ENCODE measurements at places on chromosomes 12 and 14. TPM values are rescaled to one million over a fixed set of nuclear protein-coding genes. Genes with fewer than 3 reads are reported as not detected.

GRCh38 chr12:51244269-51244668 is 5.6 kb downstream of the DAZAP2 start:
- DNase-seq, result no peak
- peaks cover 59% of the 10 kb centered on the region for H3K4me1 ChIP-seq
- peaks cover 45% of the 10 kb centered on the region for H3K36me3 ChIP-seq

GRCh38 chr12:130473266-130473665 is 135.6 kb downstream of the PIWIL1 start:
- no peaks in the 10 kb centered on the region for H3K27me3 ChIP-seq
- no peak for DNase-seq
- no peak overlapping the region for H3K4me3 ChIP-seq
- H3K36me3 ChIP-seq, result no peaks in the 10 kb centered on the region
- no peak overlapping the region for H3K27ac ChIP-seq

GRCh38 chr12:64057706-64058105 is 164.4 kb downstream of the KICS2 start:
- no peak overlapping the region for H3K27ac ChIP-seq
- H3K4me3 ChIP-seq, result no peak overlapping the region
- DNase-seq, result no peak
- H3K27me3 ChIP-seq, result peaks cover 5% of the 10 kb centered on the region
- no peaks in the 10 kb centered on the region for H3K4me1 ChIP-seq

DNA sequence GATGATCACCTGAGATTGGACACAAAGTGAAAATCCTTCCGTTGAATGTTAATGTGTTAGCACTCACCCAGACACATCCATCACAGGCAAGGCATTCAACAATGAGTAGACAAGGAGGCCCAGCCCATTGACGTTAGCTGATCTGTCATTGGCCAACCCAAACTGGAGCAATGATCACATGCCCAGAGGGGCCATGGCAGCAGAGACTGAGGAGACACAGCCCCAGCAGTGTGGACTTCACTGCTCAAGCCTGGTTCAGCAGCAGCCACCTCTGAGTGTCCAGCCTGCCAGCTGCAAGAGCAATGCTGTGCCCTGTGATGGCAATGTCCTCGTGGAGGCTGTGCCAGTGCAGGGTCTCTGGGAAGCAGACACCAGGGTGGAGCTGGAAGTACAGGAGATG is 622.2 kb downstream of the AACS start:
- H3K27me3 ChIP-seq, result no peaks in the 10 kb centered on the region
- DNase-seq, result no peak
- no peaks in the 10 kb centered on the region for H3K4me1 ChIP-seq
- no peaks in the 10 kb centered on the region for H3K36me3 ChIP-seq
- no peak overlapping the region for H3K4me3 ChIP-seq

- H3K4me1 ChIP-seq, result peaks cover 10% of the 10 kb centered on the region
- H3K36me3 ChIP-seq, result peaks cover 23% of the 10 kb centered on the region
- no peaks in the 10 kb centered on the region for H3K27me3 ChIP-seq
- no peak overlapping the region for H3K27ac ChIP-seq
- no peak for DNase-seq
Observed at GRCh38 chr12:116015525-116015924, 262.0 kb downstream of the MED13L start.

- no peak overlapping the region for H3K4me3 ChIP-seq
- peaks cover 4% of the 10 kb centered on the region for H3K4me1 ChIP-seq
- no peaks in the 10 kb centered on the region for H3K36me3 ChIP-seq
- peaks cover 2% of the 10 kb centered on the region for H3K27me3 ChIP-seq
- no peak overlapping the region for H3K27ac ChIP-seq
- DNase-seq, result no peak
Observed at GRCh38 chr14:34169561-34169960, 218.7 kb upstream of the EGLN3 start.

DNA sequence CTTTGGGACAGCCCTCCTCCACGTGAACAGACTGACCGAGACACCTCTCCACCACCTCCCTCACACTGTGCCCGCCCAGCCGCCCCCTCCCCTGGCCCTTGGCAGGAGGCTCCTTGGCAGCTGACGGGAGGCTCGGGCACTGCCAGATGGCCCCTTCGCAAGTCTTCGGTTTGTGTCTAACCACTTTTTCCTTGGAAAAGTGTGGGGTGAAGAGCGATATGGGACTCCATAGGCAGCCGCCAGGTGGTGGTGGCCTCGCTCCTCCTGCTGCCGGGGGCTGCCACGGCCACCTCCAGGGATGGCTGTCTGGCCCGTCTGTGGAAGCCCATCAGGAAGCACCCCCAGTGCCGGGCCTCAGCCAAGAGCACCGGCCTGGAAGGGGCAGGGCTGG is 58.7 kb downstream of the LRCOL1 start:
- no peak overlapping the region for H3K4me3 ChIP-seq
- no peak overlapping the region for H3K27ac ChIP-seq
- no peaks in the 10 kb centered on the region for H3K27me3 ChIP-seq

DNA sequence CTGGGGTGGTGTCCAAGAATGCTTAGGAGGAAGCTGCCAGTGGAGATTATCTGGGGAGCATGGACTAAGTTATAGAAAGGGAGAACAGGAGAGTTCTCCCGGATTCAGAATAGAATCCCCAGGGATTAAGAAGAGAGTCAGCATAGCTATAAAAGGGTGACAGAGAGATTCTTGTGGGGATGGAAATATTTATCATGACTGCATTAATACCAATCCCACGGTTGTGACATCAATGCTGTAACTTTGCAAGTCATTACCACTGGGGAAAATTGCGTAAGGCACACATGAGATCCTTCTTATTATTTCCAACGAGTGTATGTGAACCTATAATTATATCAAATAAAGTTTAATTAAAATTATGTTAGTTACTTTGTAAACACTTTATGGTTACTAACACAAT is 447.9 kb upstream of the TMEM132C start:
- DNase-seq, result no peak
- H3K36me3 ChIP-seq, result no peaks in the 10 kb centered on the region
- H3K27ac ChIP-seq, result no peak overlapping the region
- H3K27me3 ChIP-seq, result no peaks in the 10 kb centered on the region

GRCh38 chr14:77319422-77319821 is 1.3 kb downstream of the POMT2 start:
- no peaks in the 10 kb centered on the region for H3K36me3 ChIP-seq
- DNase-seq, result no peak
- H3K4me3 ChIP-seq, result no peak overlapping the region
- no peaks in the 10 kb centered on the region for H3K27me3 ChIP-seq
- H3K4me1 ChIP-seq, result peaks cover 21% of the 10 kb centered on the region
- no peak overlapping the region for H3K27ac ChIP-seq

DNA sequence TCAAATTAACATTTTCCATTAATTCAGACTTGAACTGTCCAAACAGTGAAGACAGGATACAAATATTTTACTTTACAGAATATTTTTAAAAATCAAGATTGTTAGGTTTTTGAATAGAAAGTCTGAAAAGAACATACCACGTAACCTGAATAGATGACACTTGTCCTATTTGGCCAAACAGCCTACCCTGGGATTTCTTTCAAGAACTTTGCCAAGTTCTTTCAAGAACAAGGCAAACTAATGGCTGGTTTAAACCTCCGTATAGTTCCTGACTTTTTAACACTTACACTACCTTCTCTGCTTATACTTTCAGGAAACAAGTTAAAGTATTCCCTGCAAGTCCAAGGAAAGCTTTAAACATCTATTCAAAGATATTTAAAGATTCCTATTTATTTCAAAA is 35.0 kb downstream of the MAP4K5 start:
- peaks cover 30% of the 10 kb centered on the region for H3K36me3 ChIP-seq
- H3K4me3 ChIP-seq, result no peak overlapping the region
- H3K27me3 ChIP-seq, result no peaks in the 10 kb centered on the region
- no peak overlapping the region for H3K27ac ChIP-seq
- no peak for DNase-seq
- H3K4me1 ChIP-seq, result no peaks in the 10 kb centered on the region

DNA sequence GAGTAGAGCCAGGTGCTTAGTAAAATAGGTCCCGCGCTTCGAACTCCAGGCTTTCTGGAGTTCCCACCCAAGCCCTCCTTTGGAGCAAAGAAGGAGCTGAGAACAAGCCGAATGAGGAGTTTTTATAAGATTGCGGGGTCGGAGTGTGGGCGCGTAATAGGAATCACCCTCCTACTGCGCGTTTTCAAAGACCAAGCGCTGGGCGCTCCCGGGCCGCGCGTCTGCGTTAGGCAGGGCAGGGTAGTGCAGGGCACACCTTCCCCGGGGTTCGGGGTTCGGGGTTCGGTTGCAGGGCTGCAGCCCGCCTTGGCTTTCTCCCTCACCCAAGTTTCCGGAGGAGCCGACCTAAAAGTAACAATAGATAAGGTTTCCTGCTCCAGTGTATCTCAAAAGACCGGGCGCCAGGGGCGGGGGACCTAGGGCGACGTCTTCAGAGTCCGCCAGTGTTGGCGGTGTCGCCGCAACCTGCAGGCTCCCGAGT is 3.6 kb downstream of the SSTR1 start:
- no peak overlapping the region for H3K4me3 ChIP-seq
- H3K27me3 ChIP-seq, result peaks cover 69% of the 10 kb centered on the region
- H3K36me3 ChIP-seq, result peaks cover 3% of the 10 kb centered on the region

- no peaks in the 10 kb centered on the region for H3K4me1 ChIP-seq
- no peak overlapping the region for H3K4me3 ChIP-seq
- H3K27me3 ChIP-seq, result no peaks in the 10 kb centered on the region
- no peak overlapping the region for H3K27ac ChIP-seq
Observed at GRCh38 chr12:89920866-89921265, 212.2 kb upstream of the ATP2B1 start.

DNA sequence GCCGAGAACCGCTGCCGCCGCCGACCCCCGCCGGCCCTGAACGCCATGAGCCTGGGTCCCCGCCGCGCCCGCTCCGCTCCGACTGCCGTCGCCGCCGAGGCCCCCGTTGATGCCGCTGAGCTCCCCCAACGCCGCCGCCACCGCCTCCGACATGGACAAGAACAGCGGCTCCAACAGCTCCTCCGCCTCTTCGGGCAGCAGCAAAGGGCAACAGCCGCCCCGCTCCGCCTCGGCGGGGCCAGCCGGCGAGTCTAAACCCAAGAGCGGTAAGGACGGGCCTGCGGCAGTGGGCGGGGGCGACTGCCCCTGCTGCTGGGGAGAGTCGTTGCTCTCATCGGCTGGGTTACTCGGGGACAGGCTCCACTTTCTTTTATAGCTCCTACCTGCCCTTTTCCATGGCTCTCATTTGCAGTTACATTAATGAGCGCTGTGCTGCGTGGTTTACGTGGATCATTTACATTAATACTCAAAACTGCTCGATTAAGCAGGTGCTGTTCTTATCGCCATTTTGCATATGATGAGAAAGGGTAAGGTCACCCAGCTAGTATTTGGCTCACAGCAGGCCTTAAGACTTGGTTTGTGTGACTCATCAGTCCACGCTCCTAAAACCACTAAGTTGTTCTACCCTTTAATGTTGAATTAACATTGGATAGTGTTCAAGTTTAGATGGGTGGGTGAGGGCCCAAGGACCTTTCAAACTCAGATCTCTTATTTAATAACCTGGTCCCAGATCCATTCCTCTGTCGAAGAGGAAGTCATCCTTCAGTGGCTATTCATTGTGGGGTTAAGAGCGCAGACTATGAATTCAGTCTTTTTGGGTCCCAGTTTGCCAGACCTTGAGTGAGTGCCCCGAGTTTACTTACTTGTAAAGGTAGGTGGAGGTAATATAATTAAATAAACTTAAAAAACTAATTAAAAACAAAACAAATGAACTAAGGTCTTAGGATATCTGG is 823 bp downstream of the RNF10 start:
- H3K36me3 ChIP-seq, result peaks cover 23% of the 10 kb centered on the region
- peaks cover 54% of the 10 kb centered on the region for H3K4me1 ChIP-seq
- H3K27me3 ChIP-seq, result no peaks in the 10 kb centered on the region

The GDF3 gene
- not detected for total RNA-seq

The GPR84 gene
- 0.32 TPM for total RNA-seq

The PELI2 gene
- 1.2 TPM for total RNA-seq

The LRRC43 gene
- not detected for total RNA-seq

The BEST3 gene
- total RNA-seq, result not detected

Data from activated CD8-positive, alpha-beta memory T cell treated with anti-CD3 and anti-CD28 coated beads, Interleukin-2, amount 10 ng/mL, durations not matched to agents 7 days and 5 days (primary cell).